ENCODE measurements at places on chromosomes 3 and 15.

DNA sequence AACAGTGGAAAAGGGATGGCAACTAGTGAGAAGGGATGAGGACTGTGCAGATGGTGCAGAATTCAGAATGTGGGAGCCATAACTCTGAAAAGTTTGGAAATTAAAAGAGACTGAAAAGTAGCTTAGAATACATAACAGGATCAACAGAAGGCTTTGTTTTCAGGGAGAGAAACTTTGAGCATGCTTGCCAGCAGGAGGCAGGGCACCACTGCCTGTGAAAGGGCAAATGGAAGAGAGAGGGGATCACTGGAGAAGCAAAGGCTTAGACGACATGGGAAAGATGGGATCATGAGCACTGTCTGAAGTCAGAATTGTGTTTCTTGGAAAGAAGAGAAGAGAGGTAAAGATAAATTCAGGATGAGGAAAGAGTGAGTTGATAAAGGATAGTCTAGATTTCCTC lies 99.6 kb downstream of the ABI3BP start:
- DNase-seq: no peak

- no peak for DNase-seq
These were observed 42.1 kb downstream of the FBLN2 start for GRCh38 chr3:13590841-13591520.

DNA sequence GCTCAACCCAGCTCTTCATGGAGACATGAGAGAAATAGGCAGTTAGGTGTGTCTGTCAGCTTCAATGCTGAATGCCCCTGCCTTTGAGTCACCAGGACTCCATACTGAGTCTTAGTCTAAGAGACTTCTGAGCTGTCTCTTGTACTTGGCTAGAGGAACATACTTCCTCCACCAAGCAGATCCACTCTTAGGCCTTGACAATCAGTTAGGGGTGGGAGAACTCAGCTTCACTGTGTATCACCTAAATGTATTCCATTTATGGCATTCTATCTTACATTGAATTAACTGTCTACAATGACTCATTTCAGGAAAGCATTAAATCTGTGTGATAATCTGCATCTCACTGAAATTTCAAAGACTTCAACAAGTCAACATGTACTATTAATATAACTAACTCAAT lies 66.0 kb downstream of the STAC start:
- DNase-seq: no peak

DNA sequence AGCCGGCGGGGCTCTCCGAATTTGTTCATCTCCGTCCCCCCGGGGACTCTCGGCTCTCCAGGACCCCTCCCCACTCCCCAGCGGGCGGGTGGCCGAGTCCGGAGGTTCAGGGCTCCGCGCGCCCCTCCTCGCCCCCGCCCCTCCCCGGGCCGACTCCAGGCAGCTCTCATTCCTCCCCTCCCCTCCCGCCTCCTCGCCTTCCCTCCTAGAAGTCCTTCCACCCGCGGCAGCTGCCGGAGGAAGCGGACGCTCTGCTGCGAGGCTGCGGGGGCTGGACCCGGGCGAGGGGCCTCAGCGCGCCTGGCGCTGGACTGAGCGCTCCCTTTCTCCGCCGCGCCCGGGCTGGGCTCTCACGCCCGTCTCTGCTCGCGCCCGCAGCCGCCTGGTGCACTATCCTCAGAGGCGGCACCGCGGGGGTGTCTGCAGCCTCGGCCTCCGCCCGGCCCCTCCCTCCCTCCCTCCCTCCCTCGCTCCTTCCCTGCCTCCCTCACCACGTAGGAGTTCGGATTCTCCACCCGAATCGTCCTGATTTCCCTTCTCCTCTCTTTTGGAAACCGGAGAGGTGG lies at the start of gene ROBO2:
Gene ROBO2 (plus strand): TSS at position 494 of the 566 bp plus-strand sequence. CDS start 687 bp downstream, outside the sequence.
- DNase-seq: peak; percentile 1

- no peak for DNase-seq
These were observed 93.6 kb upstream of the NMNAT3 start for GRCh38 chr3:139771331-139771730.

DNA sequence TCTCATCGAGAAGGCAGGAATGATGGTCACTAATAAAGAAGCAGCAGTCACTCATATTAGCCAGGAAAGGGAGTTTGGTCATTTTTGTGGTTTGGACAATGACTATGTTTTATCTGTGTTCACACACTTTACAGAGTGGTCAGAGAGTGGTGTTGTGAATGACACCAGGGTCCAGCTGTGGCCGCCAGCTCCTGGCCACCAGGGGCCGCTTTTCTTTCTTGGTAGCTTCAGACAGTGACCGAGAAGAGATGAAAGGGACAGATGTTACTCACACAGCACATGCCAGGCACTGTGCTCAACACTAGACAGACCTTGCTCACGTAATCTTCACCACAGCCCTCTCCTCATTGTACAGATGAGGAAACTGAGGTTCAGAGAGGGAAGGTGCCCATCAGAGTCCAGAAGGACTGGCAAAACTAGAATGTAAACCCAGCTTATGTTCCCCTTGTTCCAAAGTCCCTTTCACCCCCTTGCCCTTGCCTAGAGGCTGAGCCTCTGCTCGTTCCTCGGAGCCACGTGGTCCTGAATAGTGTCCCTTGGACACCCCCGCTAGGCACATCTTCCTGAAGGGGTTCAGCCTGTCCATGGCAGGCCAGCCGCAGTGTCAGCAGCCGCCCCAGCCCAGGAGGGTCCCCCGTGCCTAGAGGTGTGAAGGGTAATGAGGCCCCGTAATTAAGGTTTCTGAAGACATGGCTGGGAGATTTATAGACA lies 55.6 kb downstream of the CYP11A1 start:
- DNase-seq: peak; percentile 29

DNA sequence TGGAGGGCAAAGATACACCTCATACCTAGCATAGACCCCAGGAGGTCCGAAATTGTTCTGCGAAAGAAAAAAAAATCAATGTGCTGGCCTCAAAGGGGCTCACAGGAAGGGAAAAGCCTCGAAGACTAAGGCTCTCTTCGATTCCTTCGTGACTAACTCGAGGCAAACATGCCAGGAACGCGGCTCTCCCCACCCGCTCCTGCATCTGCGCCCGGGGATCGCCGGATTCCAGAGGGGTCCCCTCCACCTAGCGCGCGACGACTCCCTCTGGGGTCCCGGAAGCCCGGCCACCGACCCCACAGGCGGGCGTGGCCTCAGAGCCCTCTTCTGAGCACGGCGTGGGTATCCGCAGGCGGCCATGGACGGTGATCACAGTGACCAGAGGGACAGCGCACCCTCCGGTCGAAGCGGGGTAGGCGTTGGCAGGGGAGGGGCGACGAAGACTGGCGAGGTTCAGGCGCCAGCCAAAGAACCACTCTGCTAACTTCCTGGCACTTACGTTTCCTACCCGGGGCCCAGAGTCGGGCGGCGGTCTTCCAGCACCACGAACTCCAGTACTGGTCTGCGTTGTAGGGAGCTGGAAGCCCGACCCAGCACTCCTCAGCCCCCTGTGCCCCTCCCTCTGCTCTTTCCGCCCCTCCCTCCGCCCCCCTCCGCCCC lies 515 bp upstream of the EIF3J start:
- peak; percentile 95 for DNase-seq

- no peak for DNase-seq
These were observed 197.1 kb downstream of the EPHB1 start for GRCh38 chr3:134992180-134992579.

DNA sequence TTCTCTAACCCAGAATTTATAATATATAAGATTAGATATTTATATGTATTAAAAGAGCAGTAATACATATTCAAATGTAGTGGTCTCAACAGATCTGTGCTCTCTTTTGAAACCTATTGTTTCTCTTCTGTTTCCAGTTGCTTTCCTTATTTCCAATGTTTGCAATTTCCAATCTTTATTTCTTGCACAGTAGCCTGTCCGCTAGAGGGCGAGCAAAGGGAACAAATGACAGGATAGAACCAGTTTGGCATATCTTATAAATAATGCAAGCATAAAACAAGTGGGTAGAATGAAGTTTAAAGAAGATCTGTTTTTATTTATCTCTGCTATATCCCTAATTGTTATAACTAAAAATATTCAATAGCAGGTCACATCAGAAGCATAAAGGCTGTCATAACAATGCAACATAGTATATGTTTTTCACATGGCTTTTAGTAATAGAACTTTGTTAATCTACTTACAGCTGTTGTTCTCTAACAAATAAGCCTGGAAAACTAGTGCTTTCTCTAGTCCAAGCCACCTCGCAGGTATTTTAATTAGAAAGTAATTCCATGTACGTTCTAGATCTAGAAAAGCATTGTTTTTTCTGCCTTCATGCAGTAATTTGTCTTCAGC lies 15.1 kb upstream of the TCAIM start:
- DNase-seq: peak; percentile 16

DNA sequence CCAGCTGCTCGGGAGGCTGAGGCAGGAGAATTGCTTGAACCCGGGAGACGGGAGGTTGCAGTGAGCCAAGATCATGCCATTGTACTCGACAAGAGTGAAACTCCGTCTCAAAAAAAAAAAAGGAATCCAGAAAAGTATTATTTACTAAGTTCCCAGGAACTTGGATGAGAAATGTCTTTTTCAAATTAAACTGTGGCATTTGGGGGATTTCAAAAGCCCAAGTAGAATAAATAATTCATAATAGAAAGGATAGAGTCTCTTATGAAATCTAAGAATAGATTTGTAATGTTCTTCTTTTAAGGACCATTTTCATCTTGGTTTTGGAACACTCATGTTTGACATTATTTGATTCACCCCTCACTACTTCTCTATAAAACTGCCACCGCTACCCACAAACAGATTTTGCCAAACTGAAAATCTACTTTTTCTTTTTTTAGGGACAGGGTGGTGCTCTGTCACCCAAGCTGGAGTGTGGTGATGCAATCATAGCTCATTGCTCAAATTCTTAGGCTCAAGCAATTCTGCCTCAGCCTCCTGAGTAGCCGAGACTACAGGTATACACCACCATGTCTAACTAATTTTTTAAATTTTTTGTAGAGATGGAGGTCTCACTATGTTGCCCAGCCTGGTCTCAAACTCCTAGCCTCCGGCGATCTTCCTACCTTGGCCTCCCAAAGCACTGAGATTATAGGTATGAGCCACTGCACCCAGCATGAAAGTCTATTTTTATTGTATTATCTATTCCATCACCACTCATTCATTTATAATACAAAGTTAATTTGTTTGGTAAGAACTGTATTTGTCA lies 99.3 kb downstream of the SENP2 start:
- no peak for DNase-seq

GRCh38 chr15:55829826-55830225 lies 86.9 kb upstream of the PRTG start:
- DNase-seq: peak; percentile 21

- DNase-seq: no peak
These were observed 342.0 kb upstream of the CTDSPL start for GRCh38 chr3:37519661-37520060.
